H9 (cell line): ENCODE measurements at places on chromosomes 16 and 17. TPM values are rescaled to one million over a fixed set of nuclear protein-coding genes. Genes with fewer than 3 reads are reported as not detected.

- DNase-seq, result peak; percentile 71
These were observed 92.5 kb downstream of the ASIC2 start for GRCh38 chr17:33200587-33200986.

DNA sequence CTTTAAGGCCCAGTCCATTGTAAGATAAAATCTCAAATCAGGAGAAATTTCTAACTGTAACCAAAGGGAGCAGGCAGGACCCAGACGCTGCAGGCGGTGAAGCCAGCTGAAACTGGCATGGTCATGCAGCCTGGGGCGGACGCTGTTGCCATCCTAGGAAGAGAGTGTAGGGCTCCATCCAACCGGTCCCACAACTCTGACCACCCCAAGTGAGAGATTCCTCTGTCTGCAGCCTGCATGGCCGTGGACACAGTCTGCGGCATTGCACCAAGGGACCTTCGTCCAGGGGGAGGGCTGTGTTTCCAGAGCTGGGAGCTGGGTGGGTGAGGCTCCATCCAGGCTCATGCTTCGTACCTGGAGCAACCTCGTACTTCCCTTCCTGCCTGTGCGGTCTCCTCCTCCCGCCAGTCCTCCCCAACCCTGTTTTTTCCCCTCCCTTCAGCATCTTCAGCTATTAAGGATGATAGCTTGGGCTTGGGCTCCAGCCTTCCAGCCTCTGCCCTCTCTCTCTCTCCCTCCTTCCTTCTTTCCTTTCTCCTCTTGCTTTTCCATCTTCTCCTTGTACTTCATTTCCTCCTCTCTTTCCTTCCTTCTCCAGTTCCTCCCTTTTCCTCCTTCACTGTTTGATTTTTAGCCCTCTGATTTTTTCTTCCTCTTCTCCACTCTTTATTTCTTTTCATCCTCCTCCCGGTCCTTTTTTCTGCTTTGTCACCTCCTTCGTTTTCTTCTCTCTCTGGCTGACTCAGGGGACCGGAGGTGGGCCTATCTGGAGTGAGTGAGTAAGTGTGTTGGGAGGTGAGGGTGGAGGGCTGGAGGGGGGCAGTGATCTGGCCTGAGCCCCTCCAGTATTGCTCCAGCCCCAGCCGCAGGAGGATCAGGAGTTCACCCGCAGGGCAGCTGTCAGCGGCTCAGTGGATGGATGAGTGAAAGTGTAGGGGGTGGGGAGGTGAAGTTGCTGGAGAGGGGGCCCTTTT lies 17.0 kb upstream of the LHX1 start:
- DNase-seq, result peak; percentile 53

Gene PIEZO1
- 67.8 and 71.1 TPM in 2 replicates for total RNA-seq

Gene USP43
- total RNA-seq, result 5.2 and 5.5 TPM in 2 replicates

- no peak for DNase-seq
These were observed 114.0 kb downstream of the PRKCB start for GRCh38 chr16:23949630-23950290.

- peak; percentile 62 for DNase-seq
These were observed 1.4 kb upstream of the DYNLL2 start for GRCh38 chr17:58081646-58082340.

DNA sequence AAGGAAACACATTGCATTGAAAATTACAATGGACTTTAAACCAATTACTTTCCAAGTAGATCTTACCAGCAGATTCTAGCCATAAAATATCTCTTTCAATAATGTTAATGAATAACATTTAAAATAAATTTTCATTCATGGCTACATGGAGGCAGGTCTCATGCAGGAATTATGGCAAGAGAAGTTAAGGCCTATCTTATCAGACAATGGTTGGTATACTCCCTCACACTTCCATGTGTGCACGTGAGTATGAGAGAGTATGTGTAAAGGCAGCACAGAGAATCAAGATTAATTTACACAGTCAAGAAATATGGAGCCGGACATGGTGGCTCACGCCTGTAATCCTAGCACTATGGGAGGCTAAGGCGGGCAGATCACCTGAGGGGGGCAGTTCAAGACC lies 76.5 kb downstream of the HELZ start:
- no peak for DNase-seq
